ENCODE measurements at places on chromosomes 1 and 21. TPM values are rescaled to one million over a fixed set of nuclear protein-coding genes. Genes with fewer than 3 reads are reported as not detected.

PPIH gene
- 21.0 TPM for total RNA-seq

RHOU gene
- total RNA-seq, result 5.1 TPM

PAPPA2 gene
- 0.41 TPM for total RNA-seq

GRCh38 chr1:216034506-216034905, 388.7 kb downstream of the USH2A start:
- no peak overlapping the region for H3K4me3 ChIP-seq
- no peaks in the 10 kb centered on the region for H3K27me3 ChIP-seq
- H3K36me3 ChIP-seq, result no peaks in the 10 kb centered on the region
- no peak overlapping the region for H3K27ac ChIP-seq

GRCh38 chr1:210104103-210104502, 128.5 kb upstream of the SERTAD4 start:
- H3K4me3 ChIP-seq, result no peak overlapping the region
- no peak for DNase-seq
- peaks cover 15% of the 10 kb centered on the region for H3K27me3 ChIP-seq

GRCh38 chr1:76587212-76587611, 280.1 kb upstream of the ST6GALNAC5 start:
- H3K36me3 ChIP-seq, result no peaks in the 10 kb centered on the region
- no peak overlapping the region for H3K4me3 ChIP-seq
- H3K4me1 ChIP-seq, result no peaks in the 10 kb centered on the region
- no peak for DNase-seq
- no peaks in the 10 kb centered on the region for H3K27me3 ChIP-seq
- H3K27ac ChIP-seq, result no peak overlapping the region

DNA sequence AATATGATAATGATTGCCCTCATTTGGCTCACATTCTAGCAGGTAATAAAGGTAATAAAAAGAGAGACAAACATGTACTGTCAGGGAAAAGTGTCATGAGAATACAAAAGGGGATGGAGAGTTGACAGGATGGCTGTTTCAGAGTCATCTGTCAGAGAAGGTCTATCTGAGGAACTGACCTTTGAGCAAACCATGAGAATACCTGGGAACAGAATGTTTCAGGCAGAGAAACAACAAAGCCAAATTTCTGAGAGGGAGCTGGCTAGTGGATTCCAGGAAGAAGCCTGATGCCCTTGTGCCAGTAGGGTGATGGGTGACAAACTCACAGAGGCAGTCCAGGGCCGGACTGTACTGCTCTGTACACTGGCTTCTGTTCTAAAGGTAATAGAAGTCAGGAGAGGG, 107.2 kb downstream of the C1orf21 start:
- H3K4me3 ChIP-seq, result no peak overlapping the region
- H3K4me1 ChIP-seq, result peaks cover 79% of the 10 kb centered on the region
- DNase-seq, result no peak
- no peaks in the 10 kb centered on the region for H3K36me3 ChIP-seq
- H3K27me3 ChIP-seq, result no peaks in the 10 kb centered on the region
- peak overlapping the region; percentile 89 for H3K27ac ChIP-seq

- DNase-seq, result no peak
- H3K27ac ChIP-seq, result no peak overlapping the region
- peaks cover 18% of the 10 kb centered on the region for H3K4me1 ChIP-seq
- H3K27me3 ChIP-seq, result peaks cover 25% of the 10 kb centered on the region
These were observed 3.9 kb upstream of the IFNLR1 start for GRCh38 chr1:24190983-24191461.

DNA sequence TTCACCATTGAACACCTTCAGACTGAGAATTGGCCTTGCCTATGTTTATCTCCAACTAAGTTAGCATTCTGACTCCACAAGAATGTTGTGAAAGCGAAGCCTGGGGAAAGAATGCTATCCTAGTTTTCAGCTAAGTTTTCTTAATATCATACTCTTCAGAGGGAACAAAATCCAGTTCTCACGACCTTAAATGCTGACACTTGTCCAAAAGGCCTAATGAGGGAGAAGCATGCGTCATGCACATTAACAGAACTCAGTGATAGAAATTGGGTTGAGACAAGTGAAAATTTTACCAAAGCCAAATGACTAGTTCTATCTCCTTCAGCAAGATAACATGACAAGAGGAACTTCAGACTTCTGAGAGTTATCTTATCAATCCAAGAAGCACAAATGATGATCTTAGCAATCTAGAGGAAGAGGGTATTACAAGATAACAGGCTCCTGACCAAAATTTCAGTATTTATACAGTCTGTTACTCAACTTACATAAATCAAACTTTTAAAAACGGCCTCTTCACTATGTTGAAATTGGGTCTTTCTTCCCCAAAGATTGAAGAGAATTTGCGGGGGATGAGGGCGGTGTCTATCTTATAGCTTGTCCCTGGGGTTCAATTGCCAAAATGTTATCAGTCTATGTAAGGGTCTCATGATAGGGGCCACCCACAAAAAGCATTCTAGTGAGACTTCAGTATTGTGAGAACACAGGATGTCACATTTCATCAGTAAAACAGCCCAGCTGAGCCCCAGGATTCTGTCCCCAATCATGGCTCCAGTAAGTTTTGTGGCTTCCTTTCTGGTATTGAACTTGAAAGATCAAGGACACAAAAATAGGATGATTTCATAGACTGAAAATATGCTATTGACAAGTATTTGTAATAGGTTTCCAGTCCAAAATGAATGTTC, 26.5 kb upstream of the SLC45A3 start:
- peaks cover 31% of the 10 kb centered on the region for H3K4me1 ChIP-seq
- no peaks in the 10 kb centered on the region for H3K36me3 ChIP-seq
- no peaks in the 10 kb centered on the region for H3K27me3 ChIP-seq
- no peak overlapping the region for H3K4me3 ChIP-seq
- H3K27ac ChIP-seq, result peak overlapping the region; percentile 63

GRCh38 chr1:89381618-89382017, 17.8 kb downstream of the GBP6 start:
- no peaks in the 10 kb centered on the region for H3K27me3 ChIP-seq
- no peak overlapping the region for H3K27ac ChIP-seq
- no peak for DNase-seq
- no peaks in the 10 kb centered on the region for H3K36me3 ChIP-seq
